Colonic mucosa (tissue), 4 donors: ENCODE measurements at places on chromosomes 2 and 18. TPM values are rescaled to one million over a fixed set of nuclear protein-coding genes. Genes with fewer than 3 reads are reported as not detected.

The CCBE1 gene
- 3.1 TPM for total RNA-seq

The PIGN gene
- total RNA-seq: 30.1 TPM

The BBS5 gene
- total RNA-seq: 2.4 TPM

GRCh38 chr2:100676346-100676745 is 113.6 kb downstream of the PDCL3 start:
- no peak overlapping the region for H3K27ac ChIP-seq
- no peaks in the 10 kb centered on the region for H3K4me1 ChIP-seq
- H3K4me3 ChIP-seq: no peak overlapping the region
- H3K36me3 ChIP-seq: no peaks in the 10 kb centered on the region
